ENCODE measurements at places on chromosomes 3 and 15.

DNA sequence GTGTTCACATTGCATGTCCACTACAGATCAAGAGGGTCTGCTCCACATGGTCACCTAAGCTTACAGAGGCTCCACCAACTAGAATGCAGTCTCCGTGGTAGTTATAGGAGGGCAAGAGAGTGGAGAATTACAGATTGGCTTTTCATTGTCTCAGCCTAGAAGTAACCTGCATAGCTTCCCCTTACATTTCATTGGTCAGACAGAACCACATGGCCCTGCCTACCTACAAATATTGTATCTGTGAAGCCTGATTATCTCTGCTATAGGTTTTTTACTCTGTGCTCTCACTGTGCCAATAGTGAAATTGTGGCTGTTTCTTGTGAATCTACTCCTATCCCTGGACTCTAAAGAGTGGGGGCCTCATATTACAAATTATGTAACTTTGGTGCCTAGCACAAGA is 2.5 kb upstream of the TLNRD1 start:
- no peak for DNase-seq

DNA sequence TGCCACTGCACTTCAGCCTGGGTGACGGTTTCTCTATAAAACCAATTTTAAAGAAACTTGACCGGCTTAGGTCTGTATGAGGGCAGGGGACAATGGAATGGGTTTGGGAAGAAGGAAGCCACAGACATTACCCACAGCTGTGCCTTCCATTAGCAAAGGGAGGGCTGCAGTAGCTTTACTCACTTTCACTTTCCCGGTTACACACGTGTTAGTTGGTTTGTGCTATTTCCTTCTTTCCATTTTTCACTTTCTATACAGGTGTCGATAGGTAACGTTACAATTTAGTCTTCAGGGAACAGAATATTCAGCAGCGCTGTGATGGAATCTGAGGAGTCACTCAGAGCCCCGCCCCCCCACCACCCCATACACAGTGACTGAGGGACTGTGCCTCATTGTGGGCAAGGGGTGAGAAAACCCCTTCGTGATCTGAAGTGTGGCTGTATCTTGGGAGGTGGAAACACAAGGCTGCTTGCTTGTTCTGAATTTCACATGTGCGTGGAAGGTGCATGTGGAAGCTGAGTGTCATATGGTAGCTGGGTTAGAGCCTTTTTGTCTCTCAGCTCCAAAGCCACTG is 44.8 kb upstream of the RPL32 start:
- no peak for DNase-seq

- DNase-seq, result peak; percentile 57
Observed at GRCh38 chr3:184334470-184335158, 2.8 kb upstream of the FAM131A start.

GRCh38 chr3:183980403-183980802 is 37.3 kb downstream of the ABCC5 start:
- no peak for DNase-seq

DNA sequence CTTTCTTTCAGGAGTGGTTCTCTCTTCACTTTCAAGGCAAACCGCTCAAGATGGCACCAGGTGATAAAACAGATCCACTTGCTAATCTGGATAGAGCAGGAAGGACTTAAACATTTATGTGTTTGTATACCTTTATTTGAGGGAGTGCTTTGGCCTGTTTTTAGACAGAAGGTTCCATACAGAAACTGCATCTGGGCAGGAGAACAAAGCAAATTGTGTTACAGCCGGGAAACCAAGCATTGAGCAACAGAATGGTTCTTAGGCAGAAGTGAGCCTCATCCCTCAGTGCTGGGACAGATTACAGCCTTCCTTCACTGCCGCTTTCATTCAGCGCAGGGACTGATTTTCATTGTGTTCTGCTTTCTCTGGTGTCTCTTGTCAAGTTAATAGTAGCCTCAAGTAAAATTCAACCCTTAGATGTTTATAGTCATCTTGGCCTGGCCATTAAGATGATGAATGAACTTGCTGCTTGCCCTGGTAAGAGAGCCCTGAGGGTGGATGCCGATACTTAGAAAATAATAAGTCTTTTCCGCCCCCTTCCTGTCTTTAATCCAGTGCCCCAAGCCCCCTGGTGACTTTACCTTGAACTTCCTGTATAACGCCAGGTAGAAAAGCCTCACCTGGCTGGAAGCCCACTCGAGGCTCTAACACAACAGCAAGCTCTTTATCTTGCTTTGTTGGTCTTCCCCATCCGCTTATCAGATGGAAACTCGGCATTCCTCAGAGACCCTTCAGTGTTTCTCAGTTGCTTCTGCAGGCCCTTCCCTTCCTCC is 168.0 kb upstream of the CTDSPL start:
- DNase-seq, result no peak

DNA sequence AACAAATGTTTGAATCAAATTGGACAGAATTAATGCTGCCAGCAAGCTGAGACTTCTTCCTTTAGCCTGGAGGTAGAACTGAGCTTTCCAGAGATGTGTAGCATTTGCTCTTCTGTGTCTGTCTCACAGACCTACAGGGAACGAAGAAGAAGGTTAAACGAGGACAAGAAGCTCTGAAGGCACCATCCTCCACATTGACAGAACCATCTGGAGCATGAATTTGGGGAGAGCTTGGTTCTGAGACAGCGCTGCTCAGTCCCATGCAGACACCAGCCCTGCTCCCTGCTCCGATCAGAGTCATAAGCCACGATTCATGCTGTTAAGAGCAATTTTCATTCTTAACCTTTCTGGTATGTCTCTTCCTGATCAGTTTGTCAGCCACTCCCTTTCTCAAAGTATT is 7.7 kb upstream of the KY start:
- DNase-seq, result no peak

All from fibroblast of skin of right quadriceps (primary cell).